ENCODE measurements at places on chromosomes 3 and 15.

- H3K4me1 ChIP-seq, result peaks cover 15% of the 10 kb centered on the region
- DNase-seq, result no peak
Observed at GRCh38 chr3:133934996-133935842, 39.5 kb upstream of the RAB6B start.

GRCh38 chr15:73286311-73286710 lies 82.4 kb downstream of the HCN4 start:
- H3K27me3 ChIP-seq, result no peaks in the 10 kb centered on the region
- H3K4me3 ChIP-seq, result no peak overlapping the region
- H3K36me3 ChIP-seq, result peaks cover 37% of the 10 kb centered on the region
- H3K27ac ChIP-seq, result no peak overlapping the region
- DNase-seq, result no peak

- no peaks in the 10 kb centered on the region for H3K27me3 ChIP-seq
- H3K4me1 ChIP-seq, result no peaks in the 10 kb centered on the region
- H3K4me3 ChIP-seq, result no peak overlapping the region
Observed at GRCh38 chr3:132232231-132232792, 84.9 kb upstream of the ACP3 start.

- H3K4me1 ChIP-seq, result peaks cover 60% of the 10 kb centered on the region
- DNase-seq, result peak; percentile 25
- H3K4me3 ChIP-seq, result peak overlapping the region; percentile 40
- no peaks in the 10 kb centered on the region for H3K27me3 ChIP-seq
Observed at GRCh38 chr15:39427705-39428104, 153.2 kb upstream of the THBS1 start.

GRCh38 chr15:60255390-60255789 lies 142.4 kb downstream of the ANXA2 start:
- peaks cover 36% of the 10 kb centered on the region for H3K27me3 ChIP-seq
- DNase-seq, result no peak
- no peak overlapping the region for H3K4me3 ChIP-seq
- no peaks in the 10 kb centered on the region for H3K4me1 ChIP-seq
- no peak overlapping the region for H3K27ac ChIP-seq
- H3K36me3 ChIP-seq, result no peaks in the 10 kb centered on the region

- H3K36me3 ChIP-seq, result no peaks in the 10 kb centered on the region
- H3K27ac ChIP-seq, result no peak overlapping the region
- DNase-seq, result no peak
- H3K4me1 ChIP-seq, result no peaks in the 10 kb centered on the region
- no peak overlapping the region for H3K4me3 ChIP-seq
Observed at GRCh38 chr15:100095541-100096247, 246.1 kb downstream of the ADAMTS17 start.

GRCh38 chr15:80638553-80639167 lies 56.5 kb upstream of the ABHD17C start:
- no peak overlapping the region for H3K27ac ChIP-seq
- H3K4me3 ChIP-seq, result no peak overlapping the region
- no peaks in the 10 kb centered on the region for H3K36me3 ChIP-seq
- no peaks in the 10 kb centered on the region for H3K27me3 ChIP-seq
- no peak for DNase-seq

GRCh38 chr3:181698263-181698954 lies 13.3 kb upstream of the SOX2 start:
- no peaks in the 10 kb centered on the region for H3K36me3 ChIP-seq
- DNase-seq, result no peak
- peaks cover 21% of the 10 kb centered on the region for H3K4me1 ChIP-seq
- H3K27me3 ChIP-seq, result peaks cover 93% of the 10 kb centered on the region

GRCh38 chr3:161296814-161297213 lies 74.5 kb downstream of the SPTSSB start:
- H3K27ac ChIP-seq, result no peak overlapping the region
- peaks cover 7% of the 10 kb centered on the region for H3K36me3 ChIP-seq
- H3K4me1 ChIP-seq, result no peaks in the 10 kb centered on the region
- no peaks in the 10 kb centered on the region for H3K27me3 ChIP-seq
- no peak for DNase-seq
- no peak overlapping the region for H3K4me3 ChIP-seq

DNA sequence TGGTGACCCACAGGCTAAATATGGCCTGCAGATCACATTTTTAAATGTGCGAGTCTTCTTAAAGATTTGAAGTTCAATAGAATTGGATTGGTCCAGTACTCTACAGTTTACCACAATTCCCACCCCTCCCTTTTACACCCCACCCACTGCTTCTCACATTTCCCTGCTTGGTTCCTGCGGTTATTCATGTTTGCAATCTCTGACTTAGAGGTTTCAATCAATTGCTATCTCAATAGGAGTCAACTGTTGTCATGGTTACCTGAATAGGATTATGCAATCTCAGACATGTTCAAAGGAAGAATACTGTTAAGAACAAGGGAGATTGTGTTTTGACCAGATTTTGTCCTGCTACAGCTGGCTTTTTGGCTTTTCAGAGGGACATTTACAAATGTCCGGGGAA lies 4.9 kb upstream of the C3orf49 start:
- no peaks in the 10 kb centered on the region for H3K27me3 ChIP-seq
- H3K4me3 ChIP-seq, result no peak overlapping the region
- no peak overlapping the region for H3K27ac ChIP-seq
- no peaks in the 10 kb centered on the region for H3K36me3 ChIP-seq
- peaks cover 4% of the 10 kb centered on the region for H3K4me1 ChIP-seq

- no peak for DNase-seq
- H3K27me3 ChIP-seq, result no peaks in the 10 kb centered on the region
- no peak overlapping the region for H3K4me3 ChIP-seq
- H3K27ac ChIP-seq, result peak overlapping the region; percentile 92
Observed at GRCh38 chr3:48991851-48992545, 2.0 kb downstream of the P4HTM start.

DNA sequence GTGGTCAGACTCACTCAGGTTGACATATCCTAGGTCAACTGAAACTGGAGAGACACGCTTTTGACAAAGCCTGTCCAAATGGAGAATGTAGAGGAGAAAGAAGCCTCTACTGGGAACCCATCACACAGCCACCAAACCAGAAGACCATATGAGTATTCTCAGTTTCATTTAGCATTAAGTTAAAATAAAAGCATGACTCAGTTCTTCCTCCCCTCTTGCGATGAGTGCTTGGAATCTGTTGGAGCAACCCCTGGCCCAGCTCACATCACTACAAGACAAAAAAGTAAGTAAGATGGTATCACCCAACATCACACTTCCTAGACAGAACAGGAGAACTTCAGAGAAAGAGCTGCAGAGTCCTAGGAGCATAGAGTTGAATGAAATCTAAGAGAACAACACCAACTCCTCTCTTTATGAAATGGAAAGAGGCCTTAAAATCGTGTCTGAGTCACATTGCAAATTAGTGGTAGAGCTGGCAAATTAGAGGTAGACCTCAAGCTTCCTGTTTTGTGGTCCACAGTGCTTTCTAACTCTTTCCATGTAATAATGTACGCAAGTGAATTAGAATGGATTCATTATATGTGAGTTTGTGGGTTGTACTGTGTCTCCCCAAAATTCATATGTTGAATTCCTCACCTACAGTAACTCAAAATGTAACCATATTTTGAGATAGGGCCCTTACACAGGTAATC lies 51.2 kb downstream of the FGF12 start:
- H3K4me3 ChIP-seq, result no peak overlapping the region
- no peak for DNase-seq
- H3K27ac ChIP-seq, result peak overlapping the region; percentile 27
- H3K27me3 ChIP-seq, result no peaks in the 10 kb centered on the region
- peaks cover 46% of the 10 kb centered on the region for H3K4me1 ChIP-seq

GRCh38 chr3:108342837-108343486 lies 46.6 kb downstream of the HHLA2 start:
- H3K27me3 ChIP-seq, result no peaks in the 10 kb centered on the region
- DNase-seq, result no peak
- no peak overlapping the region for H3K27ac ChIP-seq
- H3K4me1 ChIP-seq, result no peaks in the 10 kb centered on the region
- H3K36me3 ChIP-seq, result no peaks in the 10 kb centered on the region

- no peaks in the 10 kb centered on the region for H3K27me3 ChIP-seq
- no peak overlapping the region for H3K4me3 ChIP-seq
- H3K27ac ChIP-seq, result no peak overlapping the region
- no peaks in the 10 kb centered on the region for H3K36me3 ChIP-seq
Observed at GRCh38 chr3:72065236-72065635, 280.3 kb upstream of the PROK2 start.

- no peaks in the 10 kb centered on the region for H3K4me1 ChIP-seq
- no peak for DNase-seq
- H3K27ac ChIP-seq, result no peak overlapping the region
- H3K27me3 ChIP-seq, result no peaks in the 10 kb centered on the region
- no peaks in the 10 kb centered on the region for H3K36me3 ChIP-seq
Observed at GRCh38 chr3:40035177-40035576, 225.8 kb downstream of the MYRIP start.

DNA sequence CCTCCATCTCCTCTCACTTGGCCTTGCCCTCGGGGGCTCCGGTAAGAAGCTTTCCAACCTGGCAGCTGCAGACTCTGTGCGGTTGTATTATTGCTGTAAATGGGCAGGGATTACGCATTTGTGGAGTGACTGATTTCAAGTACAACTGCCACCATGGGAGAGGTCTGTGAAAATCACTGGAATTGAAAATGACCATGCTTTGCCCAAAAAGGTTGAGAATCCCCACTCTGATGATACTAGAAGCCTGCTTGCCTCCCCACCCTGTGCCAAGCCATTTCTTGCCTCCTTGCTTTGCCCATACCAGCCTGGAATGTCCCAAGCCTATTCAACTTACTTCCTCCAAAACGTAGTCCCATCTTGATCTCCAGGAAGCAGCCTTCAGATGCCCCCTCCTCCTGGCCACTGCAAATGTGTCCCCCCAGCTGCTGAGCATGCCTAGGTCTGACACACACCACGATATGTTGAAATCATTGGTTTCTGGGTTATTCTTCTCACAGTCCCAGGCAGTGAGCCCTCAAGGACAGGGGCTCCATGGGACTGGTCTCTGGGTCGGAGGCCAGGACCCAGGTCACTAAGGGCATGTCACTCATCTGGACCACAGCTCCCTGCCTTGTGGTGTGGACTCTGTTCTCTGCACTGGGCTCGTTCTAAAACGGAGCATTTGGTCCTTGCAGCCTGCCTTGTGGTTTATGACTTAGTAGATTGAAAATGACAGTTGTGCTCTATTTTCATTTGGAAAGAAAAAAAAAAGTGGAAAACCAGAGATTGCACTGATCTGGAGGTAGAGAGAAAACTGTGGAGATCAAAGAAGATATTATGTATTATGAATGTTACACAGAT lies 42.9 kb downstream of the SMAD3 start:
- no peaks in the 10 kb centered on the region for H3K27me3 ChIP-seq
- H3K4me3 ChIP-seq, result no peak overlapping the region
- DNase-seq, result no peak
- peak overlapping the region; percentile 34 for H3K27ac ChIP-seq
- no peaks in the 10 kb centered on the region for H3K36me3 ChIP-seq
- H3K4me1 ChIP-seq, result peaks cover 75% of the 10 kb centered on the region
